ENCODE measurements at places on chromosomes 12 and 14.

GRCh38 chr12:106715582-106715981, 58.9 kb upstream of the RIC8B start:
- no peak for DNase-seq

DNA sequence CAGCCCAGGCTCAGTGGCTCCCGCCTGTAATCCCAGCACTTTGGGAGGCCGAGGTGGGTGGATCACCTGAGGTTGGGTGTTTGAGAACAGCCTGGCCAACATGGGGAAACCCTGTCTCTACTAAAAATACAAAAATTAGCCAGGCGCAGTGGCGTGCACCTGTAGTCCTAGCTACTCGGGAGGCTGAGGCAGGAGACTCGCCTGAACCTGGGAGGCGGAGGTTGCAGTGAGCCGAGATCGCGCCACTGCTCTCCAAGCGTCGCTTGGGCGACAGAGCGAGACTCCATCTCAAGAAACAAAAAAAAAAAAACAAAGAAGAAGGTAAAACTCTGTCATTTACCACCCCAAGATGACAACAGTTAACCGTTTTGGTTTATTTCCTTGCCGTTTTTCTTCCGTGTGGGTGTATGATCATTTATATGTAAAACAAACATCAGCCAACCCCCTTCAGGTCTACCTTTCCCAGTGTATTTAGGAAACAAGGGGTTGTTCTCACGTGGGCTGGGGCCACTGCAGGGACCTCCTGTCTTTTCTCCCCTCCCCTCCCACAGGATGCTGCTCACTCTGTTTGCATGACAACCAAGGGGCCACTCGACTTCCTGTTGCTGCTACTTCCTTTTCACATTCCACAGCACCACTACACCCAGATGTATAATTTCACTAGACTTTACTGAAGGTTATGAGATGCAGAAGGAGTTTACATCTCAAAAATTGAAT, 13.6 kb downstream of the TTC9 start:
- DNase-seq: no peak

GRCh38 chr14:96268431-96269358, 12.7 kb downstream of the BDKRB1 start:
- DNase-seq: no peak

- no peak for DNase-seq
These were observed 2.4 kb upstream of the HEBP1 start for GRCh38 chr12:13002301-13003097.

DNA sequence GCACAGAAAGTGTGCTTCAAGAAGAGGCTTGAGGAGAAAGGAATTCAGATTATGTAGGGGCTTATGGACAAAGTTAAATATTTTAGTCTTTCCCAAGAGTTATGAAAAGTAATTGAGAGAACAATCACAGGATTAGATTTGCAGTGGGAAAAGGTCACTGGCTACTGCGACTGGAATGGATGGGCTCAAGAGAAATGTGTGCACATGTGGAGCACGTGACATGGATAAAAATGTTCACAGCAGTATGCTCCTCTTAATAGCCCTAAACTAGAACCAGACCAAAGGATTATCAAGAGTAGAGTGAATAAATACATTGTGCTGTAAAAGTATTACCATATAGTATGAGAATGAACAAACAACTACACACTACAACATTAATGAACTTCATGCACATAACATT, 78.1 kb downstream of the ABCD2 start:
- DNase-seq: no peak

- DNase-seq: no peak
These were observed 768 bp downstream of the CEP170B start for GRCh38 chr14:104865631-104866441.

DNA sequence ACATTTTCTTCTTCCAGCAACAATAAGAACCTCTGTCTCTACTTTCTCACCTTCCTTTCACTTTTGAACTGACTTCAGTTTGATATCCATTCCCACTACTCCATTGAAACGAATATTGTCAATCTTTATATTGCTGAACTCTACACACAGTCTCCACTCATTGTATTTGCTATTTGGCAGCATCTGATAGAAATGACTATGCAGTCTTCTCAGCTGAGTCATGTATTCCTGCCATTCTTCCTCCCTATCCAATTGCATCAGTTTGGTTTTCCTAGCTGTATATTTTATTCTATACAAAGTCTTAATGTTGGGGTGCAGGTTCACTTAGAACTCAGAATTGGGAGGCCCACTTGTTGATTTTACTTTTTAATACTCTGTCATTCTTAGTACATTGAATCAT, 107.5 kb upstream of the CPNE8 start:
- DNase-seq: no peak

DNA sequence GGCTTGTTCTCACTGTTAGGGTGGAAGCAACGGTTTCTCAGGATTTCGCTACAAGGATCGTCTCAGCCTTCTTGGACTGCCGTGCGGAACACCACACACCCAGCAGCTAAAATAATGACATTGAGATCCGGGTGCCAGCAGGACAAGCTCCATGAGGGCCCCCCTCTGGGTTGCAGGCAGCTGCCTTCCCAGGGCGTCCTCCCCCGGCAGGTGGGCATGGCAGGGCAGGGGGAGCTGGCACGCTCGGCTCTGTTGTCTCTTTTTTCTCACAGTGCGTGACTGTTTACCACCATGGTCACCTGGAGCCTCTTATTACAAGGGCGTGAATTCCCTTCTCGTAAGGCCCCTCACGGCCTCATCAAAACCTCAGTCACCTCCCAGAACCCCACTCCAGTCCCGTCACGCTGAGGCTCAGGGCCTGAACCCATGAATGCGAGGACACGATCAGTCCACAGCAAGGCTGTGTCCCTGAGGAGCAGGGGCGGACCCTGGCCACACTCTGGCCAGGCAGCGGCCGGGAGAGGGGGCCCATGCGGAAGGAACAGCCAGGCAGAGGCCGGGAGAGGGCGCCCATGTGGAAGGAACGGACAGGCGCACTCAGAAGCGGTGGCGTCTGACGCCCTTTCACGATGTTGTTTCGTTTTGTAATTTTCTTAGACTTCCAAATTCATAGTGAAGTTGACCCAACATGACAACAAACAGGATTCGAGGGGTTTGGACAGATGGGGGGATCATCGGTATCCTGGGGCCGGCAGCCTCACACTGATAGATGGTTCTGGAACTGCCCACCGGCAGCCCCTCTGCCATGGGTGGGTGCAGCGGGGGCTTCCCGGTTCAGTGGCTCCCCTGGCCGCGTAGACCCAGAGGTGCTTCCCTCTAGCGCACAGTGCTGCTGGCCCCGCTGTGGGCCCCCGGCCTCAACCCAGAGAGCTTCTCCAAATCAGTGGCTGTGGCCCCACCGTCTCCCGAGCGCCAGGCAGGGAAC, 10.0 kb downstream of the LRCOL1 start:
- peak; percentile 89 for DNase-seq

DNA sequence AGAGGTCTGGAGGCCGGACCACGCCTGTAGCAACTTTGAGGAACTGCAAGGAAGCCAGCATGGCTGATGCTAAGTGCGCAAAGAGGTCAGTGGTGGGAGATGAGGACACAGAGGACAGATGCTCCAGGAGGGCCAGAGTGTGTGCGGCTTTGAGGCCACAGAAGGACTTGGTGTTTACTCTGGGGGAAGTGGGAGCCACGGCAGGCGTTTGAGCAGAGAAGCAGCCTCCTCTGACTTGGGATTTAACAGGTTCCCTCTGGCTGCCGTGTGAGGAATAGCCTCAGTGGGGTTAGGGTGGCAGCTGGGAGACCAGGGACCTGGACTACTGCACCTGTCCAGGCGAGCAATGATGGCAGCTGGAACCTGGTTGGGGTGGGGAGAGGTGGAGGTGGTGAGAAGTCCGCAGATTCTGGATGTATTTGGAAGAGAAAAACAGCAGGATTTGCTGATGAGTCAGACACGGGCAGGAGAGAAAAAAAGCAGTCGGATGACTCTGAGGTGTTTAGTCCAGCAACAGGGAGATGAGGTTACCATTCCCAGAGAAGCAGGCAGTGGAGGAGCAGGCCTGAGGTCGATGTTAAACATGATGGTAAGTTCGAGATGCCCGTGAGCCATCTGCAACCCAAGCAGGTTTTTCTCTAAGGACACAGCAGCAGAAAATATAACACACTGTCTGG, 143.5 kb downstream of the SCARB1 start:
- no peak for DNase-seq

GRCh38 chr14:101193106-101193844, 289.8 kb upstream of the RTL1 start:
- peak; percentile 30 for DNase-seq

- DNase-seq: no peak
These were observed 25.9 kb downstream of the FOXN3 start for GRCh38 chr14:89391123-89391522.

GRCh38 chr12:52377266-52377665, 8.2 kb downstream of the KRT84 start:
- no peak for DNase-seq

DNA sequence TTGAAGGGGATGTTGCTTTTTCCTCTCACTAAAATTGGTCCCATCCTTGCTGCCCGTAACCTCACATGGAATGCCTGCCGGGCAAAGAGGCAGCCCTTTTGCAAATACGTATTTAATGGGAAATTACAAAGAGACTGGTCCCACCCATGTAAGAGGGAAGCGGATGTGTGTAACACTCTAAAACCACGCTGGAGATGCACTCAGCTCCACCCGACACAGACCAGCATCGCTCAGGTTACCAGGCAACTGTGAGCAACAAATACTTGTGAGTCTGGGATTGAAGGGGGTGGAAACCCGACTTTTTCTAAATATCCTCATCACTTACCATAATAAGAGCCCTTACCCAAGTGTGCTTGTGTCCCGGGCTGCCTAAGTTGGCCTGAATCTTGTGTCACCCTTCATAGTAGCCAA, 47.7 kb downstream of the ELK3 start:
- no peak for DNase-seq

DNA sequence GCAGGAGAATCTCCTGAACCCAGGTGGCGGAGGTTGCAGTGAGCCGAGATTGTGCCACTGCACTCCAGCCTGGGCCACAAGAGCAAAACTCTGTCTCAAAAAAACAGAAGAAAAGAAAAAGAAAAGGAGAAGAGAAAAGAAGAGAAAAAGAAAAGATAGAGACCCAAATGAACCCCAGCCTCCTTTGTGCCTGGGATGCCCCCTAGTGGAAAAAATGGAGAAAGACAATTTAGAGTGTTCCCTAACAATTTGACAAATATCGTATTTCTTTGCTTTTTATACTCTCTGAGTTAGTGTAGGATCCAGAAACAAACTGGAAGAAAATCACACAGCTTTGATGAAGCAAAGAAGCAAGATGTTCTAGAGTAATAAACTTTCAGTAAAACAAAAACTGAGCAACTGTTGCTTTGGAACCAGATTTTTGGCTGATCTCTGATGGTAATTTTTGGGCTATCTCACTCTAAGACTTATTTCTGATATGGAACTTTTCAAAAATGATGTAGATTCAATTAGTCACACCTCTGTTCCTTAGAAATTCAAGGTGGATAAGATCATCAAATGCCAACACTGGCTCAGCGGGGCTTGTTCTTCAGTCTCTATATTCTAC, 18.6 kb upstream of the PRKAB1 start:
- no peak for DNase-seq

- no peak for DNase-seq
These were observed 87.3 kb upstream of the HECTD1 start for GRCh38 chr14:31294746-31295405.

DNA sequence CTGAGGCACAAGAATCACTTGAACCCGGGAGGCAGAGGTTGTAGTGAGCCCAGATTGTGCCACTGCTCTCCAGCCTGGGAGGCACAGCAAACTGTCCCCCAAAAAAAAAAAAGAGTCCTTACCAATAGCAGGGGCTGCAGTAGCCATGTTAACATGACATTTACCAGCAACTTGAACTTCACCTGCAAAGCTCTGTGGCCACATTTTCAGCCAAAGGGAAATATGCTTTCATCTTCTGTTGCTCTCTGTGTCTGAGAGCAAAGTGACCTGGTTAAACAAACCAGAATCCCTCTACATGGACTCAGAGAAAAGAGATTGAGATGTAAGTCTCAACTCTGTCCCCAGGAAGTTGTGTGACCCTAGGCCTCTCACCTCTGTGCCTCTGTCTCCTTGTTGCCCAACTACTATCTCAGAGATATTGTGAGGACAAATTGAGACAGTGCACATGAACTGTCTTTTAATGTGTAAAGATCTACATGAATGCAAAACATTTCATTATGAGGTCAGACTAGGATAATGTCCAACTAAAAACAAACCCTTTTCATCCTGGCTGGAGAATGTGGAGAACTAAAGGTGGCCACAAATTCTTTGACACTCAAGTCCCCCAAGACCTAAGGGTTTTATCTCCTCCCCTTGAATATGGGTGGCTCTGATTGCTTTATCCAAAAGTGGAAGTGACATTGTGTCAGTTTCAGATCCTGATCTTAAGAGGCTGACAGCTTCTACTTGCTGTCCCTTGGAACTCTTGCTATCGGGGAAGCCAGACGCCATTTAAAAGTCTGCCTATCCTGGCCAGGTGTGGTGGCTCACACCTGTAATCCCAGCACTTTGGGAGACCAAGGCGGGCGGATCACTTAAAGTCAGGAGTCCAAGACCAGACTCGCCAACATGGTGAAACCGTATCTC, 24.7 kb upstream of the P2RX4 start:
- no peak for DNase-seq

- no peak for DNase-seq
These were observed 366.0 kb upstream of the RGS6 start for GRCh38 chr14:71566276-71566675.

DNA sequence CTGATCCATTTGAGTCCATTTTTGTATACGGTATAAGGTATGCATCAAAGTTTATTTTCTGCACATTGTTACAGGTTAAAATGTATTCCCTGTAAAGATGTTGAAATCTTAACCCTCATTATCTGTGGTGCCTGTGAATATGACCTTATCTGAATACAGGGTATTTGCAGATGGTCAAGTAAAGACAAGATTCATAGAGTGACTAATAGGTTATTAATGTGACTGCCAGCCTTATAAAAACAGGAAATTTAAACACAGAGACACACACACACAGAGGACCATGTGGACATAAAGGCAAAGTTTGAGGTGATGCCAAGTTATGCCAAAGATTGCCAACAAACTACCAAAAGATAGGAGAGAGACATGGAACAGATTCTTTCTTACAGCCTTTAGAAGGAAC, 347.2 kb upstream of the DCN start:
- DNase-seq: no peak

DNA sequence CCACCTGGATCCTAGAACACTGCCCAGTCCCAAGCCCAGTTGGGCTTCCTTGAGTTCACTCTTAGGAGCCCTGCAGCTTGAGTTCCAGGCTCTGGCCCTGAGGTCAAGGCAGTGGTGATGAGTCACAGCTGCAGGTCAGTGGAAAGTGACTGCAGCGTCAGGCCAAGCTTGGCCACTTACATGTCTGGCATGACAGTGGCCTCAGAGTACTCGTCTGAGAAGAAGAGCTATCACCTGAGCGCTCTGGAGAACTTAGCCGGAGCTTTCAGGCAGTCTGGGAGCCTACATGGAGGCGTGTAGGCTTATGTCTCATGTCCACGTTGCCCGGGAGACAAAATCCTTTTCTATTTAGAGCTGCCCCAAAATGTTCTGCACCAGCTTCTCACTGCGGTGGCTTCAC, 75.6 kb downstream of the ARL6IP4 start:
- no peak for DNase-seq

GRCh38 chr14:75249958-75250336, 28.7 kb upstream of the FOS start:
- no peak for DNase-seq

GRCh38 chr14:94386085-94387031, 2.0 kb downstream of the SERPINA1 start:
- DNase-seq: peak; percentile 16

GRCh38 chr14:103562179-103562428, 353 bp downstream of the BAG5 start:
- no peak for DNase-seq

Measured in NCI-H1092 treated with DMSO at 0.1 percent for 48 hours (cell line).